ENCODE measurements at places on chromosomes 7 and 10.

- no peak for DNase-seq
These were observed 26.0 kb downstream of the SPOCK2 start for GRCh38 chr10:72062382-72062781.

GRCh38 chr10:130784326-130784725, 527.2 kb downstream of the TCERG1L start:
- no peak for DNase-seq

DNA sequence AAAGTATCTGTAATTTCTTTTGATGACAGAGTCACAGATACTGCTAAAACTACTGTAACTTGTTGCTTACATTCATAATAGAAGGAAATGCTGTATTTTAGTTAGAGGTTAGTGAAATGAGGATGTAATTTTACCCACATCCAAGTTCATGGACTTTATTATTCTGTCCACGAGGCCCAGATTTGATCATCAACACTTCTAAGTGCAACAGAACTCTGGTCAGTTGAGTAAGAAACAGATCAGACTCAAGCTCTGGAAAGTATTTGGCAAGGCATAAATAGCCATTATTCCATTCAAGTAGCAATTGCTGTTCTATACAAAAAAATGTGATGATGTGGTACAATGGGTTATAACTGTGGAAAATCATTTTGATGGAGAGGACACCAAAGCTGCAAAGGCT, 22.3 kb downstream of the ACADSB start:
- DNase-seq, result no peak

DNA sequence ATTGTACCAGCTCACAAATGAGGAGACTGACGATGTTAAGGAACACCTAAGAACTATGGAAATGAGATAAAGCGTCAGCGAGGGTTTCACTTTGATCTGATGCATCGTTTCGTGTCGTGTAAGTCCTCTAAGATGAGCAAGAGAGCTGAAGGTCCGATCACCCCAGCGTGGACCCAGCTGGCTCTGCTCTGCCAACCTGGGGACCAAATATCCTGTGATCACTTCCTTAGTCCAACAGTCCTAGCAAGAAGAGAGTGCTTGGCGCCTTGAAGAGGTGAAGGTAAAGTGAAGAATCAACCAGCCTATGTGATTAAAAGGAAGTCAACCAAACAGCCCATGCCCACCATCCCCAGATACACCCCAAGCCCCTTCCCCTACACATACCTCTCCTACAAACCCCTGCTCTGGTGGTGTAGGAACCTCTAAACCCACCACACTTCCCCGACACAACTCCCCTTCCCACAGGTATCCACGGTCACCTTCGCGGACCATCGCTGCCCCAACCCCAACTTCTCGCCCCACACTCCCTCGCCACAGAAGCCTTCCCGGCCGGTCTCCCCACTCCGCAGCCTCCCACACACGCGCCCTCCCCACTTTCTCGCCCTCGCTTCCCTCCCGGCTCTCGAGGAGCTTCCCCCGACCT, 722 bp downstream of the UPF2 start:
- DNase-seq, result peak; percentile 12

- no peak for DNase-seq
These were observed 253.1 kb upstream of the RHOBTB1 start for GRCh38 chr10:61197057-61197456.

GRCh38 chr7:16514729-16515128, 11.9 kb upstream of the LRRC72 start:
- no peak for DNase-seq

DNA sequence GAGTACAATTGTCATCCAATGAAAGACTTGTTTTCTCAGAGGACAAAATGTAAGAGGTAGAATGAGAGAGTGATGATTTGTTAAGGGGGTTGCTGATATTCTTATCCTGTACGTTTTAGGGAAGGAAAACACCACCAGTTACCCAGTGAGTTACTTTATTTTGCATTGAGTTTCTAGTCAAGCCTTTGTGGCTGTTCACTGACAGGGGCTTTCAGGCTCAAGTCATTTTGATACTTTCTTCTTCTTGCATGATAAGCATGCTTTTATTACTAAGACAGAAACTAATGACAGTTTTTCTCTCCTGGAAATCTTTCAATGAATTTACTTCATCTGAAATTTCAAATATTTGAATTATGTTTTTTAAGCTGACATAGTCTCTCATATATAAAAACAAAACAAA, 710.2 kb upstream of the POM121L12 start:
- DNase-seq, result no peak

- no peak for DNase-seq
These were observed 44.1 kb upstream of the ADO start for GRCh38 chr10:62760401-62760800.

DNA sequence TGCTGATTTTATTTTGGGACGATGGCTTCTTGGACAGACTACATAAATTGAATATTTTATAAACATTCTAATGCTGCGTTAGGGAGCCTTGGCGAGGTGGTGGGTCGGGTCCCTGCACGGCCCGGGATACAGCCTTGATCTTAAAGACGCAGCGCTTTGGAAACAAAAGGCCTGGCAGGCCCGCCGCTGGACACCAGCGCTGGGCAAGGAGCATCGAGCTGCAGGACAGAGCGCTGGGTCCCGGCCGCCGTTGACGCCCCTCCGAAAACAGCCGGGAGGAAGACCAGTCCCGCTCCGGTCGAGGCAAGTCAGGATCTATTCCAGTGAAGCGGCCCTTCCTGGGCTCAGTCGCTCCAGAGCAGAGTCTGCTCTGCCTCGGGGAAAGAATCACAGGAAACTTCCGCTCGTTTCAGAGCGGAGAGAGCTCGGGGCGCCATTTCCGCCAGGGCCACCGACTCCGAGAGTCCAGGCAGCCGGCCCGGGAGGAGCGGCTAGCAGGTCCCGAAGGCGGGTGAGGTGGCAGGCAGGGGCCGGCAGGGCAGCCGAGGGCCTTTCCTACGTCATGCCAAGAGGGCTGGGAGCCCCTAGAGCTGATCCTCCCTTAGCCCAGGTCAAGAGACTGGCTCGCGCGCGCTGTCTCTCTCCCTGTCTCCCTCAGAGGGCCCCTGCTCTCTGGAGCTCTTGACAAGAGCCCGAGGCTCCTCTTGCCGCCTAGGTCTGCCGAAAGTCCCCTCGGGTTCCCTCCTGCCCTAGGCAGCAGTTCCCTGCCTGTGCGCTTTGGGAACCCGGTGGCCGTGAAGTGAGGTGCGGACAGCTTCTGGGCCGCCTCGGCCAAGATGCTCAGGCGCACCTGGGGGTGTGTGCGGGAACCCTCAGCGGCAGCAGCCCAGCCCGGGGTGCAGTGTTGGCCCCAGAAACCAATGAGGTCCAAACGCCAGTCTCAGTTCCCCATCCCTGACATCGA, 1.4 kb upstream of the DRGX start:
- no peak for DNase-seq

DNA sequence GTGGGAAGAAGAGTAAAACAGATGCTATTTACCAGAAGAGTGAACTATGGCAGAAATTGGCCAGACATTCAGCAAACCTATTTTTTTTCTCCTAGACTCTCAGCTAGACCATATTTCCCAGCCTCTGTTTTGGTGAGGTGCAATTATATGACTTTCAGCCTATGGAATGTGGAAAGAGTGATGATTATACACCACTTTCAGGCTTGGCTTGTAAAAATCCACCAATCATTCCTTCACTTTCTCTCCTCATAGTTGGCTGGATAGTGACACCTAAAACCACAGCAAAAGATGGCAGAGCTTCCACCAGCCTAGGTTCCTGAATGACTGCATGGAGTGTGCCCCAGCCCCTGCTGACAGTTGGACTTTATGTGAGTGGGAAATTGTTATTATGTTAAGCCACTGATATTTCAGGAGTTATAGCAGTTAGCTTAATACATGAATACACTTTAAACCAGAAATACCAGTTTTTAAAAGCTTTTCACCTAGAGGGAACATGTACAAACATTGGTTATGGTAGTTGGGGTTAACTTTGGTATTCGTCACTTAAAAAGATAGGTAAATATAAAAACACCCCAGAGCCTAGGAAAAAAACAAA, 19.1 kb upstream of the TNKS2 start:
- DNase-seq, result no peak

- DNase-seq, result no peak
These were observed 53.7 kb downstream of the ATAD1 start for GRCh38 chr10:87764072-87764934.

- peak; percentile 13 for DNase-seq
These were observed 28.1 kb downstream of the ITGB8 start for GRCh38 chr7:20358762-20359282.

DNA sequence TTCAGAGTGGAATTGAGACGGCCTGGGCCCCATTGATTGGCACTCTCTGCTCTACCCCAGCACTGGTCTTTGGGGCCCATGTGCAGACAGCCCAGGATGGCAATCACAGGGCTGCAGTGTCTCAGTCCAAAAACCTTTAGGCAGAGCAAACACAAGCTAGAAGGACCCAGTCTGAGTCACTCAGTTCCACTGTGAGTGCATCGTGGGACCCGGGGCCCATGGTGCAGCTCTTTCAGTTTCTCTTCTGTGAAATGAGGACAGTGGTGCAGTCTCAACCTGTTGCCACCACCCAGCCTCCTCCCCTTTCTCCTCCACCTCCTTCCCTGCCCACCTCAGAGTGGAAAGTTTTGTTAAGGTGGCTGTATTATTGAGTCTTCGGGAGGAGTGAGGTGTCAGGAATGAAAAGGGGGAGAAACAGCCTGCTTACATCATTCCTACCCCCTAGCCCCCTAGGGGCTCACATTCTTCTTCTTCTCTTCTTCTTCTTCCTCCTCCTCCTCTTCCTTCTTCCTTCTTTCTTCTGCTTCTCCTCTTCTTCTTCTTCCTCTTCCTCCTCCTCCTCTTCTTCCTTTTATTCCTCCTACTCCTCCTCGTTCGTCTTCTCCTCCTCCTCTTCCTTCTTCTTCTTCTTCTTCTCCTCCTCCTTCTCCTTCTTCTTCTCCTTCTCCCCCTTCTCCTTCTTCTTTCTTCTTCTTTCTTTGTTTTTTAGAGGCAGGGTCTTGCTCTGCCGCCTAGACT, 19.5 kb upstream of the CARD11 start:
- DNase-seq, result no peak

DNA sequence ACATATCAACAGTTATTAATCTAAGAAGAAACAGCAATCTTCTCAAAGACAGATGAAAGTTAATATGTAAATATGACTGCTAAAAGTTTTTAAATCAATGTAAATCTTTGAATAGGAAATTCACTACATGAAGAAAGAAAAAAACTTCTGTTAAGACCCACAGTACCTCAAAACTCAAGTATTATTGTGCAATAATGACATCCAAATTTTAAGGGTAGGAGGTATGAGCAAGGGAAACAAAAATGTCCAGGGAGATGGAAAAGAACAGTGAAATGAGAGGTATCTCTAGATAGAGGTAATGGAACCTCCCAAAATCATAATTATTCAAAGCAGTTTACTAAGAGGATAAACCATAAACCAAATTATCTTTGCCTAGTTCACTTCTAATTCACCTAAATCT, 436.8 kb downstream of the PARD3 start:
- no peak for DNase-seq

DNA sequence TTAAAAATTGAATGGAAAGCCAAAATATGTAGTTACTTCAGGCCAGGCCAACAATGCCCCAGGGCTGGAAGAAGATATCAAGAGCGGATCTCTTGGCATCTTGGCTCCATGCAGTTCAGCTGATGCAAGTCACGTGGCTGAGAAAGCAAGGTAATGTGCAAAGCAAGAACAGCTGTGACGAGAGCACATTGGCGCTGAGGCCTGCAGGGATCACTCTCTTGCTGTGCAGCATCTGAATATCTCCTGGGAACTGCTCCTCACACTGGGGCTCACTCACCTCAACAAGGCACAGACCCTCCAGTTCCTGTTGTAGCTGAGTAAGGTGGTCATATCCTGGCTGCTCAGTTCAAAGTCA, 14.0 kb downstream of the AKR1B1 start:
- peak; percentile 14 for DNase-seq

DNA sequence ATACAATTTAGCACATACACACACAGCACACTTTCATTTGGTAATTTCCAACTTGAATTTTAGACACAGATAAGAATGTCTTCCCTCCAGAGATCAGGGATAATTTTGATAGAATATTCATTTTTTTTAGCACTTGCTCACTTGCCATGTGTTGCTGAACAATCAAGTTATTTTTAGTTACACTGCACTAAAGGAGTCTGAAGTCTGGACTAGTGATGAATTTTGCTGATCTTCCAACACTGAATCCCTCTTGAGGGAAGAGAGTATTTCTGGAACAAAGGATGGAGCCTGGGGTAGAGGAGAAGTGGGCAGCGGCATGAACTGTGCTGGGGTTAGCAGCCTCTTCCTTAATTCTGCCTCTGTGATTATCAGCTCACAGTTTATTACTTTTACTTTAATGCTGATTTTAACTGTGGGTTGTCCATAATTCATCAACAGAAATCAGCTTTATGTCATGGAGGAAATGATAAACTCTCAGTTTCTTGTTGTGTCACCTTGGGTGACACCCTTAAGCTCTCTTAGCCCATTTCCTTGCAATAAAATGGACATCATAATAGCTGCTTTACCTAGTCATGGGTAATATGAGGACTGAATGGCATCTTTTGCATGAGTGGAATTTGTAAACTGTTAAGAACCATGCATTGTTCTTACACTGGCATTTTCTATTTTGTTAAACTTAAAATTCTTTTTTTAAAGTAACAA, 32.1 kb downstream of the SGPL1 start:
- no peak for DNase-seq

- peak; percentile 16 for DNase-seq
These were observed 68.5 kb downstream of the MAP3K8 start for GRCh38 chr10:30502266-30503060.

DNA sequence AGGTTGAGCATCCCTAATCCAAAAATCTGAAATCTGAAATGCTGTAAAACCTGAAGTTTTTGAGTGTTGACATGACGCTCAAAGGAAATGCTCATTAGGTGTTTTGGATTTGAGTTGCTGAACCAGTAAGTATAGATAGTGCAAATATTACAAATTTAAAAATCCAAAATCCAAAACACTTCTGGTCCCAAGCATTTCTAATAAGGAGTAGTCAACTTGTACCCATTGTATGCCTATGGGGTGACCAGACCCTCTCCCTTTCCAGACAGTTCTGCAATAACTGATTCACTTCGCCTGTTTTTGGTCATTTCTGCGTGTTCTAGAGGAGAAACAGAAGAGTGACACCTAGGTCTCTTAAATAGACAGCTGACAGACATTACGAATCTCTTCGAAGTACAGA, 90.3 kb downstream of the MMRN2 start:
- no peak for DNase-seq

- no peak for DNase-seq
These were observed 40.2 kb downstream of the FRMPD2 start for GRCh38 chr10:48234295-48234694.

DNA sequence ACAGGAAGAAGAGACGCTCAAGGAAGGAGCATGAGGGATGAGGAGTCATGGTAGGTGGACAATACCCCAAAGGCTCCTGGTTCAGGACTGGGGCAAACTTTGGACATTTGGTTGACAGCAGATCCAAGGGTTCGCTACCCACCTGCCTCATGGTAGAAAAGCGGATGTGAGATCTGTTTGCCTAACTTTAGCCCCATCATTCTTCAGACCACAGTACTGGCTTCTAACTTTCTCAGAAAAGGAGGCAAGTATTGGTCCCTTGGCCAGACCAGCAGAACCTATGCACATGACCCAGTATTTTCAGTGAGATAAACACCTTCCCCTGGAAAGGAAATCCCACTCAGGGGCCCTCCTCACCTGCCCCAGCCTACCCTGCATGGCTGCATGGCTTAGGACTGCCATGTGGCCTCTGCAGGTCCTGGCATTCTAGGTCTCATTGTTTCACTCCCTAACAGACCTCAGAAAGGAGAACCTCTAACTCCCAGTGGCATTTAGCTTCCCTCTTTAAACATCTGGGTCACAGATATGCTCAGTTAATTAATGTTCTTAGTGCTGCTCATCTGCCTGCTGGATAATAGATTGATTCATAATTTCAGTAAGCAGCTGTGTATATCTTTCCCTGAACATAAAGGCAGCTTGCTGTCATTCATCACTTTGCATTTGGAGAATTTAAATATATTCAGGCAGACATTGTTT, 574.1 kb downstream of the GALNT17 start:
- no peak for DNase-seq

Data from fibroblast of gingiva (primary cell).